Daoy (cell line): ENCODE measurements at places on chromosomes 3 and 15. TPM values are rescaled to one million over a fixed set of nuclear protein-coding genes. Genes with fewer than 3 reads are reported as not detected.

TF gene
- not detected in 2 replicates for total RNA-seq

UROC1 gene
- not detected in 2 replicates for total RNA-seq

AVEN gene
- 21.4 and 22.7 TPM in 2 replicates for total RNA-seq

- DNase-seq = no peak
These were observed 639.0 kb downstream of the EDEM1 start for GRCh38 chr3:5826467-5826866.

DNA sequence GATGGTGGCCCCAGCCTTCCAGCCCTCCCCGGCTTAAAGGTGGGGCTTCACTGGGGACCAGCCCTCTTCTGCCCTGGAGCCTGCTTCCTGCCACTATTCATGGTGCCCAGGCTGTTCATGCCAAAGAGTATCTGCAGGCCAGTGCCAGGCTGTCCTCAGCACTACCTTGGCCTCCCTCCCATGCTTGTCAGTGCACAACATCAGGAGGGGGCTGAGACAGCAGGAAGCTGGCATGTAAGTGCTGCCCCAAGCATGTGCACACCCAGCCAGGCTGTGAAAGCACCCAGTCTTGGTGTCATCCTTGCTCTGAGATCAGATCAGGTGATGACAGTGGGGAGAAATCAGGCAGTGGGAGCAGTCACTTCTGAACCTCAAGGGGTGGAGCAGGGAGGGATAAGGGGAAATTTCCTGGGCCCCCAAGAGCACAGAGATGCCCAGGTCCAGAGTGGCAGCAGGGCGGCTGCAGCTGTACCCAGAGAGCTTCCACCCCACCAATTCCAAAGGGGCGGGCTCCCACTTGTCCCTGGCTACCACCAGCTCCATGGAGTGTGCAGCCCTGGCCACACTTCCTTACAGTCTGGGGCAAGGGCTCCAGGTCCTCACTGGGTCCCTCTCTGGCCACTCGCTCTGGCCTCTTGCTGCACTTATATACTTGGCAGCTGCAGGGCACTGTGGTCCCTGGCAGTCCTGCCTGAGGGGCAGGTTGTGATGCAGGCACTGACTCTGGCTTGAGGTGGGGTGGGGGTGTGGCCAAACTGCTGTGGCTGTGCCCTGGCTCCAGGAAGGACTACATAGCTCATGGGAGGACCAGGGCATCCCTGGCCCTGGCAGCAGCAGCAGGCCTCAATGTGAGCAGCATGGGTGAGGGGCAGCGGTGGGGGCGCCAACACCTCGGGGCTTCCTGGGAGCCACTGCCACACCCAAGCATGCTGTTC is 91.4 kb upstream of the TNFSF10 start:
- no peak for DNase-seq

DNA sequence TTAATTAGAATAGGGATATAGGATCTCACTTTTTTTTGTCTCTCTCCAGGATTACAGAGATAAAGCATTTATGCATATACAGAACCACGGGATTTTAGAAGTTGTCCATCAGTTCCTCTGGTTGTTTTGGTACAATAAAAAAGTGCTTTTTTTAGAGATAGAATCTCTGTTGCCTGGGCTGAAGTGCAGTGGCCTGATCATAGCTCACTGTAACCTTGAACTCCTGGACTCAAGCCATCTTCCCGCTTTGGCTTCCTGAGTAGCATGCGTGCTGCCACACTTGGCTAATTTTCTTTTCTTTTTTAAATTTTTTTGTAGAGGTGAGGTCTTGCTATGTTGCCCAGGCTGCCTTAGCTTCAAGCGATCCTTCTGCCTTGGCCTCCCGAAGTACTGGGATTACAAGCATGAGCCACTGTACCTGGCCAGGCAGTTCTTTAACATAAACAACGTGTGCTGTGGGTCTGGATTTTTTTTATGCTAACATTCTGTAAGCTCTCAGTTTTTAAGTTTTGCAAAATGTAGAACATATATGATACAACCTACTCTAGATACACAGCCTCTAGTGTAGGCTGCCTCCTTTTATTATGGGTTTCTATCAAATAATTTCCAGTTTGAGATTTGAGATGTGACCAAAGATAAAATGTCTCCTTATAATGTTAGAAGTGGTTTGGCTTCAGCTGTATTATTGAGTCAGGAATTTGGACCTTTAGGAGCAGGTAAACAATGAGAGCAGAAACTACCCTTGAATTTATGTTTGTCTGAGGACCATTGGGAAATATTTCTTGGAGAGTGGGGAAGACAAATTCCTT is 57.4 kb upstream of the ULK4 start:
- no peak for DNase-seq

GRCh38 chr3:16028604-16029003 is 145.9 kb upstream of the GALNT15 start:
- DNase-seq = peak; percentile 12

GALNT15 gene
- 0.60 and 0.69 TPM in 2 replicates for total RNA-seq

DNA sequence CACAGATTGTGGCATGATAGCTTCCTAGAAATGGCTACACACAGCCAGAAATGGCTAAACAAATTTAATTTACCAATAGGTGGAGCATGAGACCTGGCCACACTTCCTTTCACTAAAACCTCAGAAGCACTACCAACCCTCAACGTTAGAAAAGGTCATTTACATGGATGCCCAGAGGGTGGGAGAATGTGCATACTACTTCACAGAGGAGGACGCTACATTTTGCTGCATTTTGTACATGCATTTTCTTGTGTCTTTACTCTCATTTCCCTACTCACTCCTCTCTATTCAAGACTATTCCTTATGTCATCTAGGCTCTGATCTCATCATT is 40.1 kb downstream of the C2CD4B start:
- no peak for DNase-seq

GRCh38 chr3:17038900-17039553 is 154.3 kb downstream of the PLCL2 start:
- no peak for DNase-seq

- DNase-seq = no peak
These were observed 15.4 kb upstream of the CXCR6 start for GRCh38 chr3:45927881-45928280.

DNA sequence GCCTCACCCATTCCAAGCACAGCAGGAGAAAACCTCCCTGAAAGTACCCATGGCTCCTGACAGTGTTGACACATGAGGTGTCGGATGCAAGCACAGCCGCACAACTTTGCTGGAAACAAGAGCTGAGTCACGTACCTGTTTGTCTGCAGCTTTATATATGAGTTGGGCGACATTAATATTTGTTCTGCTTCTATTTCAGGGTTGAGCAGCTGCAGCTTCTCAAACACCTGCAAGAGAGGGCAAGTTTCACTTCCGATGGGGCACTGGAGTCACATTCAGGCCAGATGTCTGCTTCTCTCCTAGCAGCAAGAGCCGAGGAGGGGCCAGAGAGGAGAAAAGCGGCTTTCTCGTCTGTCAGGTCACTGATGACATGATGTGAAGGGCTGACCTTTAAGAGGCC is 88.0 kb downstream of the NUP210 start:
- DNase-seq = no peak

DNA sequence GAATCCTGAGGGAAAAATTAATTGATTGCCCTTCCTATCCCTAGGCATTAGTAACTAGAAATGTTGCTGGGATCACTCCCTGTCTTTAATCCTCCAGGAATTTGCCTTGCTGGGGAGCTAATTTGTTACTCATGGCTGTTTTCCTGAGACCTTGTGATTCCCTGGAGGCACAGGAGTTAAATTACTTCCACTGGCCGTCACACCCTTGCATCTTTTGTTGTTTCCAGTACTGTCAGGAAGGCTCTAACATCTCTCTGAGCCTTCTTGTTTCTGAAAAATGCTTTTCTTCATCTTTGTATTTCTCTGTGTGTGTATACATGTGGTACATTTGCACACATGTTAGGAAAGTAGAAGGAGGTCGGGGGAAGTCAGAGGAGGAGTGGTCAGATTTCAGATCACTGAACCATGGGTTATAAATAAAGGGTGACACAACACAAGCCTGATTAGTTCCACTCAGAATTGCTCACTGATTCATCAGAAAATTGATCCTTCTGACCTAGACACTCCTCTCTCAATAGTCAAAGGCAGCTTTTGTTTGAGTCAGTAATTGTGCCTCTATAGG is 23.5 kb upstream of the LRRFIP2 start:
- peak; percentile 48 for DNase-seq

GRCh38 chr3:157088601-157089454 is 71.1 kb downstream of the CCNL1 start:
- peak; percentile 98 for DNase-seq

PEX5L gene
- 0.29 and 1.5 TPM in 2 replicates for total RNA-seq

GRCh38 chr15:67905628-67906027 is 65.8 kb upstream of the RNU6-1 start:
- no peak for DNase-seq

DNA sequence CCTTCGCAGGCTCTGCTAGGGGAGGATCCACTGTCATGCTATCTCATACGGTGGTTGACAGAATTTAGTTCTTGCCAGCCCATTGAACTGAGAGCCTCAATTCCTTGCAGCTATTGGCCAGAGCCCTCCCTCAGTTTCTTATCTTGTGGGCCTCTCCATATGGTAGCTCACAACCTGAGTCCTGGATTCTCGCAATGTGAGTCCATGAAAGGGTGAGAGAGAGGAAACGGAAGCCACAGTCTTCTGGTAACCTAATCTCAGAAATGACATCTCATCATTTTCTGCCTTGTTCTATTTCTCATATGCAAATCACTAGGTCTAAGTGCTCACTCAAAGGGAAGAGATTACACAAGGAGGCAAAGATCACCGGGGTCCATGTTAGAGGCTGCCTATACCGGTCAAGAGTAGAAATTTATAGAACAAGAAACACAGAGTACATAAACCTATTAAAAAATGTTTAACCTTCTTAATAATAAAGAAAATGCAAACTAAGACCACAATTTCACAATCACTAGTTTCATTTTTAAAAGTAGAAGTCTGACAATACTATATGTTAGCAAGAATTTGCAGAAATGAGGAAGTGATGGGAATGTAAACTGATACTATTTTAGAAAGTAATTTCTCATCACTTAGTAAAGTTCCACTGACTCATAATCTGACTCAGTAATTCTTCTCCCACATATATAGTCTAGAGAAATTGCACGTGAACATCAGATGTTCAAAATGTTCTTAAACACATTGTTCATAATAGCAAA is 378.4 kb upstream of the AGTR1 start:
- no peak for DNase-seq

CYP1A1 gene
- total RNA-seq = 0.92 and 3.8 TPM in 2 replicates

- no peak for DNase-seq
These were observed 557.6 kb upstream of the ADAMTS9 start for GRCh38 chr3:65245133-65246063.

ARHGEF26 gene
- total RNA-seq = 6.6 and 9.3 TPM in 2 replicates

DNA sequence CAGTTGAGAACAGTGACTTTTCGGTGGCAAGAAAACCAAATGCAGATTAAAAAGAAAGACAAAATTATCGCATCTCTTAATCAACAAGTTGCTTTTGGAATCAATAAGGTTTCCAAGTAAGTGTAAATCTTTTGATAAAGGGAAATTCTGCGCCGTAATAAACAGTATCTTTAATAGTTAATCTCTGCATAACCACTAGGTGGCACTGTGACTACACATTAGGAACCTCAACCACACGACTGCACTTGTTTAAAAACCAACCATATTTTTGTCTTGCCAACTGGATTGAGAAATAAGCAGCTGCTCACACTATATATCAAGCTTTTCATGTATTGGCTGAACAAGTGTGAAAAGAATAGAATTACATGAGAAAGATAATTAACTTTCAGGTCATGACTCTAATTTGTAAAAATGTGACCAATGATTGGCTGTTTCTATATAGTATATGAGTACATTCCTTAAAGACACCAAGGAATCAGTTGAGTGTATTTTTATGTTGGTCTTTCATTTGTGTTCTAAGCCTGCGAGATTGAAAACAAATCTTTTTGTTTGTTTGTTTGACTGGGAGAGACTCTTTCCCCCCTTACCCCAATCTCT is 72.7 kb downstream of the DZIP3 start:
- peak; percentile 48 for DNase-seq

DNA sequence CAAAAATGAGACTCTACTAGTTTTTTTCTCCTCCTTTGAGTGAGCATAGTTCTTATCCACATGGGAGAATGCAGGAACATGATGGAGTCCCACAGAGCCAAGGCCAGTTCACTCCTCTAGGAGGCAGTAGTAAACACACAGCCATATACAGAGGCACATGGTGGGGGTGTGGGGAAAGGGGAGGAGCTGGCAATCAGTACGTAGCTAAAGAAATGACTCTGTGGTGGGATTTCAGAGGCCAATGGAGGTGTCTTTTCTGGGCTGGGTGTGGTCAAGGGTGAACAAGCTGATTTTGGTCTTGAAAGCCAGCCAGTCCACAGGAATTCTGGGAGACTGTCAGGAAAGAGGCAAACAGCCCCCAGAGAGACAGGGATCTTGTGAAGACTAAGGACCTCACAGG is 6.6 kb upstream of the RAB11A start:
- peak; percentile 79 for DNase-seq

DNA sequence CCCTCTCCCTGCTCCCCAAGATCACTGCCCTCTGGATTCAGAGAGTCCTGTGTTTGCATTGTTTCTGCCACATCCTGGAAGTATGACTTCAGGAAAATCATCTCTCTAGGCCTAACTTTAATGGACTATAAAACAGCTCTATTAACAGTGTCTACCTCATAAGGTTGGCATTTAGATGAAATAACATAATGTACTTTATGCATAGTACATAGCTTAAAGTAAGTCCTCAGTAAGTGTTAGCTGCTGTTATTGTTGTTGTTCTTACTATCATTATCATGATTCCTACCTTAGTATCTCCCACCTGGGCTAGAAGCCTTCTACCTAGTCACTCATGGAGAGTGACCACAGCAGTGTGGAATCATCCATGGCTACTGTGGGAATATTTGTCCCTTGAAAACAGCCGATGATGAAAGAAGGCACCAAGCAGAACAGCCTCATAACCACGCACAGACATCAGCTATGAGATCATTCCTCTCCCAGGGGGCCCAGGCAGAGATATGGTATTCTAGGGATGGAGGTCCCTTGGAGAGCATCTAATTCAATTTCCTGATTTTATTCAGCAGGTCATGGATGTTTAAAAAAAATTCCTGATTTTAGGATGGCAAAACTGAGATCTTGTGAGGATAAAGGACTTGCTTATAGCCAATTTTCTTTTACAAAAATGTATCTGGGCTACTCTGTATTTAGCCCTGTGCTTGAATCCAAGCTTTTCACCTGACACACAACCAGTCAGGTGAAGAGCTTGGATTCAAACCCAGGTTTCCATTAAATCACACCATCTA is 1.9 kb downstream of the FSD2 start:
- no peak for DNase-seq

C3orf49 gene
- not detected in 2 replicates for total RNA-seq

DNA sequence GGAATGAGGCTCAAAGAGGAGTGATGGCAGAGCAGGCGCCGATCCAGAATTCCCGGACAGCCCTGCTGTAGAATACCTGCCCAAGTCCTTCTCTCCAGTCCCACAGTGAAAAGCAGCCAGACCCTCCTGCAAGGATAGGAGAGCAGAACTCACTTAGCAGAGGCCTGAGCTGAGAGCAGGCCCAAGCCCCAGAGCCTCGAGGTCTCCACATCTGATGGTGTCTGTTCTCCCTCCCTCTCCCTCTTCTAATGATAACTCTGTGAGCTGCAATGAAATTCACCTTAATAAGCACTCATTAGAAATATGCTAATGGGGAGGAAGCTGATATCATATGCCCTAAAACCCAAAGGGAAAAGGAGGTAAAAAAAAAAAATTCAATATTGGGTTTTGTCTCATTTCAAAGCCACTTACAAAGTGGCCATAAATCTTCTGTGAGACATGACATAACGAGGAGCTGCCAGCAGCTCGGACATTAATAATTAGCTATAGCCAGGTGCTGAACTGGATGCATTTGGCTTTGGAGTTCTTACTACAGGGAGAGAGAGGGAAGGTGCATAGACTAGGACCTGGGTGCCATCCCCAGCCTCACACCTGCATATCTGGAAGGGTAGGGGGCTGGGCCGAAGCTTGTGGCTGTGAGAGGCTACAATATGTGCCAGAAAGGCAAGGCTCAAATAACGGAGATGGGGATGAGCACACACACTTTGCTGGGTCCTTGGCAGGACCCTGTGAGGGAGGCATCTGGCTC is 108.4 kb downstream of the MEGF11 start:
- DNase-seq = no peak
